Cerebellum (tissue), 4 donors: ENCODE measurements at places on chromosomes 1 and 21. TPM values are rescaled to one million over a fixed set of nuclear protein-coding genes. Genes with fewer than 3 reads are reported as not detected.

Gene C1orf226
- 3.4 TPM for total RNA-seq

Gene PDZK1IP1
- total RNA-seq, result not detected

Gene SLAMF9
- not detected for total RNA-seq

Gene TNFRSF18
- not detected for total RNA-seq

Gene SYNJ1
- total RNA-seq, result 22.1 TPM

Gene RNU1-2
- 40,842 TPM for total RNA-seq

Gene TMEM61
- 1.2 TPM for total RNA-seq

Gene SPTA1
- 1.8 TPM for total RNA-seq

Gene CD5L
- total RNA-seq, result 0.27 TPM

Gene INKA2
- 15.9 TPM for total RNA-seq

Gene CCDC185
- total RNA-seq, result not detected

Gene RYR2
- total RNA-seq, result 19.4 TPM

Gene F13B
- not detected for total RNA-seq

Gene NR5A2
- 1.2 TPM for total RNA-seq

DNA sequence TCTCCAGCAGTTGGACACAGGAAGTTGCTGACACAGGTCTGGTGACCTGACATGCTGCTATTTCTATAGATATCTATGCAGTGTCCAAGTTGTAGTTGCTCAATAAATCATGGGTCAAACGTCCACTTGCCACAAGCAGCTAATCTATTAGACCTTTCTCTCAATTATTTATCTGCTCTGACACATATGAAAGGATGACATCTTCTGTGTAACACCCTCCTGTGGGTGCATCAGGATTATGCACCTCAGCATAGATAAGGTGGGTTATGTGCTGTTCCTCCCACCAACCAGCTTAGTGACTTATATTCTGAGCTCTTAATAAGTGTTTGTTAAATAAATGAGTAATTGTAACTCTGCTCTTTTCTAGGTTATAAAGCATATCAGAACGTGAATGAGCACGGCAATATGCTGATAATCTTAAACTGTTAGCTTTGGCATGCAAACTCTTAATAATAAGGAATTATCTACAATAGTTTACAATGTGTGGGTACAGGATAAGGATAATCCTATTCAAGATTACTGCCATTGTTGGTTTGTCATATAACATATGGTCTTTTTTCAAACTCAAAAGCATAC is 90.7 kb upstream of the GCLM start:
- no peak for DNase-seq

GRCh38 chr1:43243299-43243698 is 26.5 kb upstream of the TMEM125 start:
- no peak for DNase-seq

GRCh38 chr1:198176179-198176578 is 19.4 kb downstream of the NEK7 start:
- no peak for DNase-seq

DNA sequence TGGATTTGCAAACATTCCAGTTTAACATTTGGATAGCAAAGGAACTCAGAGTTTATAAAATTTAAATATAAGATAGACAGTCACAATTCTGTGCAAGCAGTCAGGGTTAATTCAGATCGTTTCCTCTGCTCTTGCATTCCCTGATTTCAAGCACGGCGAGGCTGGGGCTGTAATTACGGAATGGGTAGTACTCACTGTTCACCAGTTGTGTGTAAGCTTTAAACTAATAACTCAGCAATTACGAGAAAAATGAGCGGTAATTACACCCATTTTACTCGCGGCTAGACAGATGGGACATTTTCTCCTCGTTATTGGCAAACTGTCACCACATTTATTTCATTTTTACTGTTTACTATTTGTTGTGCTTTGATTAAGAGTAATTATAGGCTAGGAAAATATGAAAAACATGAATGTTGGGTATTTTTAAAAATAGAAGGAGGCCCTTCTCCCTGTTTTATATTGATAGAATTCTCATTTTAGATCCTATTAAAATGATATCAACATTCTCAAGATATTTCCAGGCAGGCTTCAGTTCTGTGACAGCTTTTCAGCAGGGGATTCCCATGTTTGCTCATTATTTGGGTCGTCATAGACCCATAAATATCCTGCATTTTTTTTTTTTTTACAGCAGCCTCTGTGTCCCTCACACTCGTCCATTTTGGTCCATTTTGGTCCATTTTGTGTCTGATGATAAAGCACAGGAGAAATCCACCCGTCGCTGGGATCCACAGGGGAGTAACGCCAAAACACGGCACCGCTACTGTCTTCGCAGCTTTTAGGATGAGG is 208.3 kb downstream of the DSCAM start:
- DNase-seq, result no peak

DNA sequence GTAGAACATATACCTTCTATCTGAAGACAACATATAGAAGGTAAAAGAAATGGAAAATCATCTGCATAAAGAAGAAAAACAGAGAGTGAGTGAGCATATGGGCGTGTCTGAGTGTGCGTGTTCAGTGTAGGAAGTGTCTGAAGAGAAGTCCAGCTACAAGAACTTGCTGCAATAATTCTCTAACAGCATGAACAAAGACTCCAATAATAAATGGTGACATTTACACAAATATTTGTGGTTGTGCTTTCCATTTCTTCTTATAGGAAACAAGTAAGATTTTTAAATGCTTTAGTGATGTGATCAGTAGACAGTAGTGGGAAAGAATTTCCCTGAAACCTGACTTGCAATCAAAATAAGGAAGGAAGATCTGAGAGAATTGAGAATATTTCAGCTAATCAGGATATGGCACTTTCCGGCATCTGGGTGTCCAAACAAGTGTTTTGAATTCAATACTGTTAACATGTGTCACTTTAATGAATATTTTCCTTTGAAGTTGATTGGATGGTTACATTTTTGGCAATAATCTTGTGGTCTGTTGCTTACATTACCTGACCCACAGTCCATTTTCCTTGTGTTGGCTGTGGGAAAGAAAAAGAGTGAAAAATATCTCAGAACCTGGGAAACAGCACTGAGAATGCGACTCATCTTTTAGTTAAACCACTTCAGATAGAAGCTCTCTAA is 154.0 kb downstream of the TGFB2 start:
- DNase-seq, result no peak

- DNase-seq, result no peak
Measured at GRCh38 chr21:46187261-46187660, 3.0 kb upstream of the SPATC1L start.

GRCh38 chr1:194175251-194175650 is 988.8 kb upstream of the B3GALT2 start:
- no peak for DNase-seq

DNA sequence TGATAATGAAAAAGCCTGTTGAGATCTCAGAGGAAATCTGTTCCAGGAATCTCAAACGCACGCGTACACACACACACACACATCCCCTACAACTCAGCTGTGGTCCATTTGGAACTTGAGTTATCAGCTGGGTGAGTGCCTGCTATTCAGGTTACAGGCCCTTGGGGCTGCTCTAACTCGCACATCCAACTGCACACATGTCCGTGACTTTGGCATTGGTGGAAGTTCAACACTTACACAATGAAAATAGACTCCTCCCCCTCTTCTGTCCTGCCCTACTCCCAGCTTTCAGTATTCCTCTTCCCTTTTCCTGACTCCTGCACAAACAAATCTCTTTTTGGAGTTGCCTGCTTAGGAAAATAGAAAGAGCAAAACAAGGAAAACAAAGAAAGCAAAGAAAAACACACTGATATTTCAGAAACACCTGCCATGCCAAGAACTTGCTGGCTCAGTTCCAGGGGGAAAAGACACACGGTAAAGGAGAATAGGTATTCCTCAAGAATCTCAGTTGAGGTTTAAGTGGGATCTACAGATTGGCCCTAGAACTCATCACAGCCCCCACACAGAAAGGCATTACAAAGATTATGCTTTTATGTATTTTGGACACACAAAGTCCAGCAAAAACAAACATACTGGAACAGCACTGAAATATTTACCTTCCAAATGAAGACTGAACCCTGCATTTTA is 140.9 kb downstream of the TGFBR3 start:
- DNase-seq, result no peak

DNA sequence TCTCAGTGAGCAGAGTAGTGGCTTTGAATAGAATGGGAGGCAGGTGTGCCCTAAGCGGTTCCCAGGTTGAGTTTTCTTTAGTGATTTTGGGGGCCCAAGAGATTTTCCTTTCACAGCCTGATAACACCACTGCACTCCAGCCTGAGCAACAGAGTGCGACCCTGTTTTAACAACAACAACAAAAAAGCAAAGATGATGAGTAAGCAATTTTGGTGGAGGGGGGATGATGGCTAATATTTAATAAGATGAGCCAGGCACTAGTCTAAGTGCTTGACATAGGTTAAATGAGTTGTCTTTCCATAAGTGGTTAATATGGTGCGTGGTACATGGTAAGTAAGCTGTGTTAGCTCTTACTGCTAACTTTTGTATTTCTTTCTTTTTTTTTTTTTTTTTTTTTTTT is 2.0 kb downstream of the RNPEP start:
- no peak for DNase-seq

- DNase-seq, result peak; percentile 26
Measured at GRCh38 chr1:24830680-24831272, 85.5 kb downstream of the CLIC4 start.

GRCh38 chr1:67540025-67540732 is 110.0 kb upstream of the SERBP1 start:
- no peak for DNase-seq

DNA sequence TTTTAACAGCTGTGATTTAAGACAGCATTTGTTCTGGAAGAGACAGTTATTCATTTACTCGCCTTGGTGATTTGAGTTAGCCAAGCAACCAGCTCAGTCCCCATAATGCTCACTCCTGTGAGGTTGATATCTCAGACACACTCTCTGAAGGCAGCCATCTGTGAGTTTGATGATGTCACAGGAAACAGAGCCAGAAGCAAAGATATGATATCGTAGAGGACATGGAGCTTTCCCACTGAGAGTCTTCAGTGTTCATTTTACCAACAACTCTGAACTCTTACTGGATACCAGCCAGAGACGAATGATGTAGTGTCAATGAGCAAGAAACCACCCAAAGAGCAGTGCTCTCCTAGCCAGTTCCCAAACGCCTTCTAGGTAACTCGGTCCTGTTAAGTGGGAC is 219.4 kb downstream of the SLC35F3 start:
- DNase-seq, result peak; percentile 34

- DNase-seq, result no peak
Measured at GRCh38 chr1:169094897-169095569, 11.5 kb upstream of the ATP1B1 start.

DNA sequence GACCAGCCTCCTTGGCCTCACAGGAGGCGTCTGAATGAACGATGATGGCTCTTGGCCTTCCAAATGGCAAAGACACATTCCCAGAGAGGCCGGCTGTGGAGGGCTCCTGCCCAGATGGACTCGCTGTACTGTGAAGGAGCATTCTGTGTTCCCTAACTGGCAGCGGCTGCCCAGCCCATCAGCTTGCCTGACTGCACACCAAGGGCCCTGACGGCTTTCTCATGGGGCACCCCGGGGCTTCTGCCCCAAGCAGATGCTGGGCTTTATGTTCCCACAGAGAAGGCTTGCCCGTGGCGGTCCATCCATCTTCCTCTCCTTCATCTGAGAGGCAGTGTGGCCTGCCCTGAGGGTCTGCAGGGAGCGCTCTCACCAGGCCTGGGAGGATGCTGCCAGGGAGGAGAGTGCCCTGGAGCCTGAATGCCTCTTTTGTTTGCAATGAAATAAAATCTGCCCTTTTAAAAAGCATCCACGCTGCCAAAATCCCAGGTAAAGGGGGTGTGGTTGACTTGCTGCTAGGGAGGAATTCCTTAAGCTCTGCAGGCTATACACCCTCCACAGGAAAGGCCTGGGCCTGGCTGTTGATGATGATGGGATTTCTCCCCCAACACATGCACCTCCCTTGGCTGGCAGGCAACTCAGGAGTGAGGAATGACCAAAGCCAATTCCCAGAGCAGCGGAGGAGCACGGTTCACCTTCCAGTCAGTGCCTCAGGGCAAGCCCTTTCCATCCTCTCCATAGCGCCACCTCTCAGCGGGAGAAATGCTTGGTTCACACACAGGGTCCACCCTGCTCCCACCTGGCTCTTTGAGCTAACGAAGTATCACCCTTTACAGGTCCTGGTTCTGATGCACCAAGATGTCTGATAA is 84.6 kb upstream of the SSX2IP start:
- DNase-seq, result peak; percentile 77

GRCh38 chr21:8992731-8993174 is 1528.6 kb upstream of the TPTE start:
- DNase-seq, result no peak

GRCh38 chr1:112727716-112728115 is 12.6 kb upstream of the PPM1J start:
- no peak for DNase-seq

DNA sequence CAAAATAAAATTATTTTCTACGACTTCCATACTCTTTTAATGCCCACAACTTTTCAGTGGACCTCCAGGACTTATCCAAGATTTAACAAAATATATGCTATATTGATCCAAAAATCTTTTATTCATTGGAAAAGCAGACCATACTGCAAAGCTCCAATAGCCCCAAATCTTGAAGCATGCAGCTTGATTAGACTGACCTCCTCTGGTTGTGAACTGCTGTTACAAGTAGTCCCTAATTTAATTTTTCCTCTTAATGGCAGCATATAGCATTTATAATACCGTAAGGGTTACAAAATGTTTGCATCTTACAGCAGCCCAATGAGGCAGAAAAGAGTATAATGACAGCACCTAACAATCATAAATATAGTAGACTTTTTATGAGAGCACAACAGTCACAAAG is 49.8 kb downstream of the TPR start:
- DNase-seq, result no peak

DNA sequence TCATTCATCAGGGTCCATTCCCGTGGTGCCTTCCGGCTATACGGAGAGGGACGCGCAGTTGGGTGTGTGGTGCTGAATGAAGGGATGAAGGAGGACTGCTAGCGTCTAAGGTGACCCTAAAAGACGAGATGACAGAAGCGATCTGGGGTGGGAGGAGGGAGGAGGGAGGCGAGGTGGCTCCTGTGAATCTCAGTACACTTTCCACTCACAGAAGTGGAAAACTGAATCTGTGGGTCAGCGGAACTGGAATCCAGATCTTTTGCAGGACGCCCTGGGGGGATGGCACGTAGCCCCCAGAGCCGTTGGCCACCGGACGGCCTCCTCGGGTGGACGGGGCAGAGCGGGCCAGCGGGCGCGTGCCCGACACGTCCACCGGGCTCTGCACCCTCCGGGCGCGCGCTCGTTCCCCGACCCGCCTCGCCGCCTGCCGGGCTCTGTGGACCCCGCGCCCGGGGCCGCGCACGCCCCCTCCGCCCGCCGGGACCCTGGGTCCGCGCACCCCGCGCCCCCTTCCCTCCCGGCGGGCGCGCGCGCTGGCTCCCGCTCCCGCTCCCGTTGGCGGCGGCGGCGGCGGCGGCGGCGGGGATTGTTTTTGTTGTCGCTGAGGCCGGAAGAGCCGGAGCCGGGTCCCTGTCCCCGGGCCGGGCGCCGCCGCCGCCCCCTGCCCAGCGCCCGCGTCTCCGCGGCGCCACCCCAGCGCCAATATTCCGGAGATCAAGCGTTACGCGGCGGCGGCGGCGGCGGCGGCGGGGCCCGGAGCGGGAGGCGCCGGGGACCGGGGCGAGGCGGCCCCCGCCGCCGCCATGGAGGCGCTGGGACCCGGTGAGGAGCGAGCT is at the start of gene AGO4:
Gene AGO4 (plus strand): TSS at position 403 of the 836 bp plus-strand sequence. CDS start 401 bp downstream, at position 804.
- DNase-seq, result peak; percentile 77
